ENCODE measurements at places on chromosomes 2 and 18. TPM values are rescaled to one million over a fixed set of nuclear protein-coding genes. Genes with fewer than 3 reads are reported as not detected.
A peak's percentile ranks its signal among the peaks of the same experiment; 100 is the strongest.

Gene CRYBA2
- not detected for total RNA-seq

Gene ST6GAL2
- total RNA-seq = 0.84 TPM

Gene TAF1B
- 25.0 TPM for total RNA-seq

Gene TCF7L1
- 4.8 TPM for total RNA-seq

- DNase-seq = no peak
Observed at GRCh38 chr18:45277908-45278307, 337.4 kb upstream of the SLC14A2 start.

DNA sequence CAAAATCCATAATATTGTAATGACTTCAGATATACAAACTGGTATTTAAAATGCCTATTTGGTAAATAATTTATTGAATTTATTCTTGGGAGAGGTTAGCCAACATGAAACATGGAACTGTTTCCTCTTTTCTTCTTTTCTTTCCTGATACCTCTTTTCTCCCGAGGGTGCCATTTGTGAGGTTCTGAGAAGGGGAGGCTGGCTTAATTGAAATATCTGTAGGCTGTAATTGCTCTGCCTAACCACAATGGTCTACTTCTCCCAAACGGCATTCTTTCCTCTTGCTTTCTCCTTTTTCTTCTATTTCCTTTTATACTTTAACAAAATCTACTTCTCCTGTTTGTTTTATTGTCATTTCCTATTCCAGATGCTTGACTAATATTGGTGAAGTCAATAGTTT, 114.9 kb downstream of the TCF4 start:
- DNase-seq = no peak

- DNase-seq = peak; percentile 68
Observed at GRCh38 chr18:78927616-78928015, 52.0 kb upstream of the SALL3 start.

- DNase-seq = no peak
Observed at GRCh38 chr2:231133365-231134099, 8.7 kb upstream of the HTR2B start.

DNA sequence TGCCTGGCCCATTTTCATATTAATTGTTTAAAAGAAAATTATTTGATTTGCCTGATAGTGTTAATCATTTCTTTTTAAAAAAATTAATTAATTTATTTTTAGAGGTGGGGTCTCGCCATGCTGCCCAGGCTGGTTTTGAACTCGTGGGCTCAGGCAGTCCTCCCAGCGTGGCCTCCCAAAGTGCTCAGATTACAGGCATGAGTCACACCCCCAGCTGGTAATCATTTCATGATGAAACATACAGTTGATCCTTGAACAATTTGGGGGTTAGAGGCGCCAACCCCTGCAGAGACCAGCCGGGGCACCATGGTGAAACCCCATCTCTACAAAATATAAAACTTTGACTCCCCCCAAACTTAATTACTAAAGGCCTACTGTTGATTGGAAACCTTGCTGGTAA, 7.9 kb downstream of the GPN1 start:
- no peak for DNase-seq

DNA sequence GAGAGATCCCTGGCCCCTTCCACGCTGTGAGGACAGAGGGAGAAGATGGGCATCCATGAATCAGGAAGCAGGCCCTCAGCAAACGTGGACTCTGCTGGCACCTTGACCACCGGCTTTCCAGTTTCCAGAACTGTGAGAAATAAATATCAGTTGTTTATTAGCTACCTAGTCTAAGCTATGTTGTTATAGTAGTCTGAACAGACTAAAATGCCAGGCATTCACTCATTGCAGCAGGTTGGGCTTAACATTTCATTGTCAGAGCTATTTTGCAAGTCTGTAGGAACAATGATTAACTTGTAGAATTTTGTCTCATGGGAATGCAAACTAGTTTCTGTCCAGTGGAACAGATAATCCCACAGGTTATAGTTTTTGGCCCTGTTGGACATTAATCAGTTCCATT, 24.8 kb upstream of the TBC1D8 start:
- no peak for DNase-seq
